ENCODE measurements at places on chromosomes 2 and 18. TPM values are rescaled to one million over a fixed set of nuclear protein-coding genes. Genes with fewer than 3 reads are reported as not detected.

The LIMS3 gene
- total RNA-seq: 6.1 TPM

GRCh38 chr2:206250041-206250897, 24.2 kb upstream of the ZDBF2 start:
- no peak for DNase-seq

The GKN1 gene
- not detected for total RNA-seq

DNA sequence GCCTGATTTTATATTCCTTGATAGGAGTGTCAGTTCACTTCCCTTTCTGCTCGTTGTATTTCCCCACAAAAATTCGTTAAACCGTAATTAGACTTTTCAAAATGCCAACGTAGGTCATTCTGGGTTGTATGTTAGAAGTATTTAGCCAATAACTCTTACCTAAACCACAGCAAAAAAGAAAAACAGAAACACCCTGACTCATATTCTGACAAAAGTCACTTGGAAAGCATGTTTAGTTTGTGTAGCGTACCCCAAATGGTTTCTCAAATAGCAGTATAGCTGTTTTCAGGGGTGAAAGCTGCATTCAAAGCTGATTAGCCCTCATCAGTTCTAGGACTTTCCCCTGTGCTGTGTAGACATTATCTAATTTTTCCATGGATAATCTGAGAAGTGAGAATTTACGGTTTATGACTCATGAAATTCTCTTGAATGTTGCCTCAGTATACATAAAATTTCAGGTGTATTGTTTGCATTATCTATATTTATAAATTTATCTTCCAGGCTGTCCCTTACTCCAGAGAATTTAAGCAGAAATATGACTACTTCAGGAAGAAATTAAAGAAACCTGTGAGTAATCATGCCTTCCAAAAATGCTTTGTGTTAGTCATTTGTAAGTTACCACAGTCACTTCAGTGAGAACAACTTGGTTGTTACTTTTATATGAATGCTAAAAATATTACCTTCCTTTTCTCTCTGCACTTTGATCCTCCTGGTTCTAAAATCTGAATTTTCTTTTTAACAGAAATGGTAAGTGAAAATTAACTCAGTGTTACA, 264.9 kb downstream of the ALPK2 start:
- DNase-seq: no peak

The CHST9 gene
- total RNA-seq: 0.05 TPM

GRCh38 chr2:24877067-24877466, 43.0 kb downstream of the ADCY3 start:
- DNase-seq: no peak

DNA sequence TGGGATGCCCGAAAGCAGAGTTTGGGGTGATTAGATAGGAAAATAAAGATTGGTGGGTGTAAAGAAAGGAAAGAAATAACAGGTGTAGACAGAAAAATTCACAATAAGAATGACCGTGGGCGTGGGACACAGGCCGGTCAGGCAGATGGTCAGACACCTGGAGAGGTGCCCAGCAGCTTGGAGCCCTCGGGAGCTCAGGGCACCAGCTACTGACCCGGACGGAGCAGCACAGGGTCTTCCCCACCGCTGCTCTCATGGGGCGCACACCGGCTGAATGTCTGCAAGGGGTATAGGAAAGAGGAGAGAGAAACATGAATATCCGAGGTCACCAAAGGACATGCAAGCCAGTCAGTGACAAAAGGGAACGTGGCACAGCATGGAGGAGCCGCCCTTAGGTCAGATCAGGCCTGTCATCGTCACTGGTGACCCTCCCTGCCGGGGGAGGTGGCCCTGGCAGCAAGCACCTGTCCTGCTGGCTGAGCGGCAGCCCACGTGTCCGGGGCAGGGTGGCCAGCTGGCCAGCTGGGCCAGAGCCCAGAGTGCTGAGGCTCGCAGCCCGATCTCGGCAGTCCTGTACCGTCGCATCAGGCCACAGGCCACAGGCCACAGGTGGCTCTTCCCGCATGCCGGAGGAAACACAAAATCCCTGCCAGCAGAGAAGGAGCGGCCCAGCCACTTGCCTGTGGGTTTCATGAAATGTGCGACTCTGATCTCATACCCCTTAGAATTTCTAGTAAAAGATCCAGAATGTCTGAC, 112.0 kb upstream of the NDUFV2 start:
- peak; percentile 21 for DNase-seq

The LBH gene
- 107 TPM for total RNA-seq

DNA sequence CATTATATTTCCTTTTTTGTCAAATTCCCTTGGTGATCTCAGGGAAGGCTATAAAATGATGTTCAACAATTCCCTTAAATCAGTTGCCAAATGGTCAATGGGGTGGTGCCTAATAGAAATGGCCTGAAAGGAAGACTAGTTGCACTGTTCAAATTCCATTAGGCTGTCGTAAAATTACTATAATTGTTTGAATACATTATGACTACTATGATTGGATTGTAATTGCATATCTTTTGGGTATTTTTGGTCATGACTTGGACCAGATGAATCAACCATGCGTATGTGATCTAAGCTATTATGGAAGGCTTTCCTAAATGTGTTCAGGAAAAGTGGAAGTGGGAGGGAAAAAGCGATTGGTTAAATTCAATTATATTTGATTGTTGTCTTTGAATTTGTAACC, 41.3 kb upstream of the KCNE4 start:
- DNase-seq: no peak

DNA sequence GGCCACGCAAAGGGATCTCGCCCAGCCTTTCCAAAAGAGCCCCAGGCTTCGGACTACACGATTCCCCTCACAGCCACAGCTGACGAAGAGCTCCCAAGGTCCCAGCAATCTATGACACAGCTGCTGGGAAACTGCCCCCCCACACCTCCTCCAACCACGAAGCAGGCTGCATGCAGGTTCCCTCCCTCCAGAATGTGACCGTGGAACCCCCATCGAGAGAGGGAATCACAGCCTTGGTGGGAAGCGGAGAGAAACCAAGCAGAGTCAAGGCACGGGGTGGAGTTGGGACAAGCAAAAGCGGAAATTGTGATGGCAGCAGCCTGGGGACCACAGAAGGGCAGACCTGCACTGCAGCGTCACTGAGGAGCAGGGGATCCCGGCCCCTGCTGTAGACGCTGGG, 50.3 kb downstream of the KCNF1 start:
- DNase-seq: no peak

Data from thyroid gland (tissue), 4 donors.